ENCODE measurements at places on chromosomes 3 and 15.

DNA sequence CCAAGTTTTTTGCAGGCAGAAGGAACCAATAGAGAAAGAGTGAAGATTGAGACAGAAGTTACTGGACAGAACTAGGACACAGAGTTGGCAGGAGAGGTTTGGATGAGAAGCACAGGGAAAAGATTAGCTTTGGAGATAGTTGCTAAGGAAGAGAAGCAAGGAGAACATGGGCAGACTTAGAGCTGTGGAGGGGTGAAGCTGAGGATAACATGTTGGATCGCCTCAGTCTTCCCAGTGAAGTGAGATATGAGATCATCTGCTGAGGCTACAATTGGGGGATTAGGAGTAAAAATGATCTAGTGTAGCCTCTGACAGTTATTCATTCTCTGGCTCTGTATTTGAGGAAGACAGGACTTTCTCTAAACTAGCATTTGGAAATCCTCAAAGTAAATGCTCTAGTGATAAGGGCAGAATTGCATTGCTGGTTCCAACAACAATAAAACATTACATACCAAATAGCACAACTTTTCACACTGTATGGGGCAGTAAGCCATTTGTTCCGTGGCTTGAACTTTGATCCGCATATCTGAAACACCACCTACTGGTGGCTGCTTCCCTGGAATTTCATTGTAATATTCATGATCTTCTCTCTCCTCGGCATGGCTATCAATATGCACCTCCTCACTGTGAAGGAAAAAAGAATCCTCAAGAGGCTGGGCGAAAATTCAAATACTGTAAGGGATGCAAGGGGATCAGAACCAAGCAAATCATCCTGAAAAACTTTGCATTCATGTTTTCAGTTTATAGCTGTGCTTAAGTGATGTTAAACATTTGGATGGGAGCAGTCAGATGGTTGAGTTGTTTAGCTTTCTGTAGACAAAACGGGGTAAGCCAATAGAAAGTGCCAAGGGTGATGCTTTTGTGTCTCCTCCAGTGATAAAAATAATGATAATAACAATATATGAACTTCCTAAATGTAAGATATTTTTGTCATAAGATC, 22.2 kb upstream of the EID1 start:
- DNase-seq, result no peak

- DNase-seq, result no peak
Observed at GRCh38 chr3:42066516-42067181, 24.5 kb upstream of the TRAK1 start.

- no peak for DNase-seq
Observed at GRCh38 chr15:93179700-93180102, 90.7 kb upstream of the RGMA start.

- no peak for DNase-seq
Observed at GRCh38 chr3:138289701-138290100, 40.0 kb downstream of the NME9 start.

- DNase-seq, result no peak
Observed at GRCh38 chr3:75337226-75337900, 326.8 kb upstream of the FRG2C start.

GRCh38 chr3:41029356-41029755, 169.9 kb upstream of the CTNNB1 start:
- no peak for DNase-seq

GRCh38 chr3:23314981-23315762, 112.0 kb downstream of the UBE2E2 start:
- DNase-seq, result no peak

GRCh38 chr3:132549890-132550578, 47.0 kb upstream of the ACKR4 start:
- no peak for DNase-seq

- DNase-seq, result no peak
Observed at GRCh38 chr15:68356778-68357177, 75.2 kb downstream of the ITGA11 start.

DNA sequence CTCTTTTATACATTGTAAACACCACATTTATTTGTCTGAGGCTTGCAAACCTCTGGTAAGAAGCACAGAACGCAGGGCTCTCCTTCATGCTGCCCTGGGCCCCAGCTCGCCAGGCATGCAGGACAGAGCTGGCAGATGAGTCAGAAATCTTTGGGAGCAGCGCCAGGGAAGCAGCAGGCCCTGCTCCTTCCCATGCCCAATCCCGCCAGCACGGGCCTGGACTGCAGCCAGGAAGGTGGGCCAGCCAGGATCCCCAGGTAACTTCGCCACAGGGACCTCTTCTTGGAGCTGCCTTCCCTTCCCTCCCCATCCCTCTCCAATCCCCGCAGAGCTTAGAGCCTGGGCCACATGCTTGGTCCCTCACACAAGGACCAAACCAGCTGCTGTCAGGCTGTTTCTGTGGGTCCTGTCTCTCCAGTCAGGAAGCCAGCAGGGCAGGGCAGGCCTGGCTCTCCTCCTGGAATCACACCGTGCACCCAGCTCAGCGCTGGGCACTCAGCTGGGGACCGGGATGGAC, 8.8 kb downstream of the STOML1 start:
- DNase-seq, result no peak

DNA sequence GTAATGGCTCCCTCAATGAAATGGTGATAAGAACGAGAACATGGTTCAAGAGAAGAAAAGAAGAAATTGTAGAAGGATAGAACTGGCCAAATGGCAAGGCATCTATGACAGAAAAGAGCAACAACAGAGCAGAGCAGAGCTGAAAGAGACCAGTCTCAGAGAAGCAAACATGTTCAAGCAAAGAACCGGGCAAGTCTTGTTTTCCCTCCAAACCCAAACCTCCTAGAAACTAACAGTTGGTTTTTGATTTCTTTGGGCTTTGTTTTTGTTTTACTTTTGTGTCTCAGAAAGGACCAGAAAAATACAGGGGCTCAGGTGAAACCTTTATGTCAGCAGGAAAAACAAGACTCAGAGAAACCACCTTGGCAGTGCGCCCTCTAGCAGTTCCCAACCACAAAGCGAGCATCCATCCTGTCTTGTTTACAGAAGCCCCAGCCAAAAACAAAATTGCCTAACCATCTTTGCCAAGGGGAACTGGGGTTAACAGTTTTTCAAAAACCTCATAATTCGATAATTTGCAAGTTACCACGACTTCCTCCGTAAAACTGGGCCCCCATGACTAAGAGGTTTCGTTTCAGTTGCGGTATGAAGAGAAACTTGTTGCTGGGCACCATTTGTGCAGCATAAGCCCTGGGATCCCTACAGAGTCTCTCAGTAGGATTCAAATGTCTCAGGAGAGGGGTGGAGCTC, 159.2 kb upstream of the SLC24A5 start:
- no peak for DNase-seq

GRCh38 chr3:183541235-183541655, 14.3 kb downstream of the KLHL6 start:
- no peak for DNase-seq

DNA sequence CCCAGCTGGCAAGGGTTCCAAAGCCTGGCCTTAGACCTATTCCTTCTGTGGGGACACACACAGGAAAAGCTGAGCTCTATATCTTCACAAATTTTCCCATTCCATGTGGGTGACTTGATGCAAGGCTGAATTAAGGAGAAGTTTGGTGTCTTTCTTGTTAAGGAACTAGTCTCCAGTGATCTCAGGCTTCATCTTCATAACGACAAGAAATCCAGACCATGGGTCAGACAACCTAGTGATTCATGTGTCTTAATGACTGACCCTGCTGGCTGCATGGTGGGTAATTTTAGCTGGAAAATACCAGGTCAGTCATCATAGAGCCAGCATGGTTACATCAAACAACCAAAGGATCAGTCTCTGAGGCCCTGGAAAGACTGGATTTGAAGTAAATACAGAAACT, 112.7 kb upstream of the SLC4A7 start:
- DNase-seq, result no peak

GRCh38 chr3:184343200-184343876, 5.9 kb downstream of the FAM131A start:
- DNase-seq, result no peak

DNA sequence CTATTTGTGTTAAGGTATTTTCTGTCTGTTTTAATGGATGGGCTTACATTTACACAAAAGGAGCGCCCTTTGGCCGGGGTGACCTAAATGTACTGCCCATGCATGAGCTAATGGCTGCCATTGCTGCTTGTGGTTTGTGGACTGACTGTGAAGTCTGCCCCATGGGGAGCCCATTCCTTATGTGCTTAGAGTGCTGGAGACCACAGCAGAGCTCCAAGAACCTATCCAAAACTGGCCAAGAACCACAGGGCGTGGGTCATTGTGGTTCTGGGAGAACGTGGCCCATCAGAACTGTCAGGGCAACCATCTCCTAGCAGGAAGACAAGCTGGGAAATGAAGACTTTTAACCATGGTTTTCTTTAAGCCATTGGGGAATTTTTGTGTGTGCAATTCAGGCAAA, 105.3 kb downstream of the CHDH start:
- DNase-seq, result no peak

DNA sequence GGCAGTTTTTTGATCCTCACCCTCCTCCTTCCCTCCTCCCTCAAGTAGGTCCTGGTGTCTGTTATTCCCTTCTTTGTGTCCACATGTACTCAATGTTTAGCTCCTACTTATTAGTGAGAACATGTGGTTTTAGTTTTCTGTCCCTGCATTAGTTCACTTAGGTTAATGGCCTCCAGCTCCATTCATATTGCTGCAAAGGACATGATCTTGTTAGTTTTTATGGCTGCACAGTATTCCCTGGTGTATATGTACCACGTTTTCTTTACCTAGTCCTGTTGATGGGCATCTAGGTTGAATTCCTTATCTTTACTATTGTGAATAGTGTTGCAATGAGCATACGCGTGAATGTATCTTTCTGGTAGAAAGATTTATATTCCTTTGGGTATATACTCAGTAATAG, 61.7 kb upstream of the FGF7 start:
- no peak for DNase-seq

DNA sequence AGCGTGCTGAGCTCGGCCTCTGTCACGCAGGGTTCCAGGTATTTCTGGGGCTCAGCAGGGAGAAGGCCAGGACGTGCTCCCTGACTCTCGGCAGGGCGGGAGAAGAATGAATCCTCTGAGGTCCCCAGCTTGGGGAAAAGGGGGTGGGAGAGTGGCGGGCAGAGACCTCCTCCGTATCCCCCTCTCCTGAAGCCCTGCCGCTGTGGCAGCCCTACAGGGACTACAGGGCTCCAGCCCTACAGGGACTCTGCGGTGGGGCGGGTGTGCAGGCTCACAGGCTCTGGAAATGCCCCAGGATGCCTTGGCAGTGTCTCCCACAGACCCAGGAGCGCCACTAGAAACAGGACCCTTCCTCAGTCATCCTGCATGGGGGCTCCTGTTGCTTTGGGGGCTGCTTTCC, 46.2 kb downstream of the HMCES start:
- DNase-seq, result no peak

DNA sequence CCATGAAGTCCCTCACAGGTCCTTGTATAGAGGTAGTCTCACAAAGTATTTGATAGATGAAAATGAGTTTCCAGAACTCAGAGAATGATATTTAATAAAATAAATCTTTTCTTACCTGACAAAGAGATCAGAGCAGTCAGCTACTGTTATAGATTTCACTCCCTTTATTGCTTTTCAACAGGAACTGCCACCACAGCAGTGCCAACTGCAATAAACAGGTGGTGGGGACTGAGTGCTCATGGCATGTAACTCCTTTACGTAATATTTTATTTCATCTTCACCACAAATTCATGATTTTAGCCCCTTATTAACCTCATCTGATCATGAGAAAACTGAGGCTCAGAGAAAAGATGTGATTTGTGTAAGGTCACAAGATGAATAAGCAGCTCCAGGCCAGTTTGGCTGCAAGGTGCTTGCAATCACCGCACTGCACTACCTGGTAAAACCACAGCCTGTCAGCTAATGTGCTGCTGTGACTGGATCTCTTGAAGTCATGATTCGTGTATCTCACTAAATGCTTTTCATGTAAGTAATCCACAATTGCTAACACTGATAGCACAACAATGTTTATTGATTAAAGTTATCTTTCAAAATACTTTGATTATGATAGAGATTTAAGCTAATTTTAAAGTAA, 78.8 kb downstream of the WNT5A start:
- DNase-seq, result no peak

- DNase-seq, result no peak
Observed at GRCh38 chr3:177199206-177199760, 2.0 kb upstream of the TBL1XR1 start.

DNA sequence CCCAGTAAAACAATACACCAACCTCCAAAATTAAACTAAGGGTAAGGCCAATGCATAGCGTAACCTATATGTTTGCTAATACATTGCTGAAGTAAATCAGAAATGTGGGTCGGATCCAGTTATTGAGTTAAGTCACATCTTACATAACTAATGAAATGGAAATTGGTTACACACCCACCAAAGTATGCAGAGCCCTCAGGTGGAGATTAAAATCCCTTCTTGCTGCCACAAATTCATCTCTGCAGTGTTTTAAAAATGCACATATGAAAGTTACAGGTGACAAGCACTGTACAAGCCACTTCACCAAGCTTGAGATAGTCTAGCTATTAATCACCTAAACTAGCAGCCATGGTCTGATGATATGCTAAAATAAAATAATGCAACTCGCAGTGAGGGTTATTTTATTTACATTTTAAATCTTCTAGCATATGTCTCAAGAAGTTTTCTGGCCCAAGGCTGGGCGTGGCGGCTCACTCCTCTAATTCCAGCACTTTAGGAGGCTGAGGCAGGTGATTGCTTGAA, 130.6 kb downstream of the AQP9 start:
- DNase-seq, result no peak

DNA sequence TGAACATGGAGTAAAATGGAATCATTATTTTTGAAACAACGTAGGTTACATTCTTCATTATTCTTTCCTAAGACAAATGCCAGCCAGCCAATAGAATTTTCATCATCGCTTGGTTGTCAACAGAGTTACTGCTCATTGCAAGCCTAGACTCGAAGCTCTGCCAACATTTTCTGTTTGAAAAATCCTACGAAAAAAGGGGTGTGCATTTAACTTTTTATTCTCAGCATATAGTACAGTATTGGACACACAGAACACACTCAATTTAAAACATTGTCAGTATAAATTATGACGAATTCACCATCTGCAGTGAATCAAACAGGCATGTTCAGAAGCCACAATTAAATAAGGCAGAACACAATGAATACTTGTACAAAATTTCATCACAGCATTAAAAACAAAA, 232.1 kb downstream of the NR1D2 start:
- no peak for DNase-seq
